ENCODE measurements at places on chromosomes 5 and 9.
A peak's percentile ranks its signal among the peaks of the same experiment; 100 is the strongest.

- DNase-seq: peak; percentile 38
Observed at GRCh38 chr5:1294835-1295649, at the start of gene TERT. TERT (minus strand) TSS chr5:1295068; CDS start chr5:1294989, 79 bp downstream.

GRCh38 chr5:35103637-35104299, 56.0 kb upstream of the AGXT2 start:
- DNase-seq: no peak

- DNase-seq: no peak
Observed at GRCh38 chr5:164244-164643, 27.1 kb upstream of the LRRC14B start.

DNA sequence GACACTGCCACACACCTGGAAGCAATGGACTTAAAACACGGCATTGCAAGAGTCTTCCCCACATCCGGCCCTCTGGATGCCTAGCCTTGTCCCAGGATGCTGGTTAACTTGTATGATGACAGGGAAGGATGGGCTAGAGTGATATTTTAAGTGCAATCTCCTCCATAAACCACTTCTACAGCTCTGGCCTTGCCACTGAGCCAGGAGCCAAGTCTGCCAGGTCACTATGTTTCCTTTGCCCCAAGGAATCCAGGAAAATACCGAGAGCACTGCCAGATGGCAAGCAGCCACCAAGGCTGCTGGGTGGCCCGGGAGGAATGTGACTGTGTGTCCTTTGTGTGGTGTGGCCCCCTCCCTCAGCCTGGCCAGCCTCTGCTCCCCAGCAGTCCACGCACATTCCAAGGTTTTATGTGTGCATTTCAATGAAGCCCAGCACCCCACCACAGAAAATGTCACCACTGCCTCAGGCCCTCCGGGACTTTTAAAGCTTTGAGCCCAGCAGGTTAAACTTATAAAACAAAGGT, 106.0 kb downstream of the FRMD3 start:
- DNase-seq: peak; percentile 31

DNA sequence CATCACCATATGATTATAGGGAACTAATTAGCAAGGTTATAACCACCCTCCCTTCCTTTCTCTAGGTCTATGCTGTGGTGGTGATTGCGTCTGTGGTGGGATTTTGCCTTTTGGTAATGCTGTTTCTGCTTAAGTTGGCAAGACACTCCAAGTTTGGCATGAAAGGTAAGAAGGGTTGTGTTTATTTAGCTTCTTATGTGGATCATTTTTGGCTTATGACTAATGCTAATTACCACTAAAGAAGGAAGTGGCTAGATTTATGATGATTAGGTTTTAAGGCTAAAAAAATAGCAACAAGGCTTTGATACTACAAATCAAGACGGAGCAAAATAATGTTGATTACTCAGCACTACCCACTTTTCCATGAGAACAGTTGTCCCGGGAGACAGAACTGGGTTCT, 82.4 kb downstream of the NTRK2 start:
- DNase-seq: no peak

DNA sequence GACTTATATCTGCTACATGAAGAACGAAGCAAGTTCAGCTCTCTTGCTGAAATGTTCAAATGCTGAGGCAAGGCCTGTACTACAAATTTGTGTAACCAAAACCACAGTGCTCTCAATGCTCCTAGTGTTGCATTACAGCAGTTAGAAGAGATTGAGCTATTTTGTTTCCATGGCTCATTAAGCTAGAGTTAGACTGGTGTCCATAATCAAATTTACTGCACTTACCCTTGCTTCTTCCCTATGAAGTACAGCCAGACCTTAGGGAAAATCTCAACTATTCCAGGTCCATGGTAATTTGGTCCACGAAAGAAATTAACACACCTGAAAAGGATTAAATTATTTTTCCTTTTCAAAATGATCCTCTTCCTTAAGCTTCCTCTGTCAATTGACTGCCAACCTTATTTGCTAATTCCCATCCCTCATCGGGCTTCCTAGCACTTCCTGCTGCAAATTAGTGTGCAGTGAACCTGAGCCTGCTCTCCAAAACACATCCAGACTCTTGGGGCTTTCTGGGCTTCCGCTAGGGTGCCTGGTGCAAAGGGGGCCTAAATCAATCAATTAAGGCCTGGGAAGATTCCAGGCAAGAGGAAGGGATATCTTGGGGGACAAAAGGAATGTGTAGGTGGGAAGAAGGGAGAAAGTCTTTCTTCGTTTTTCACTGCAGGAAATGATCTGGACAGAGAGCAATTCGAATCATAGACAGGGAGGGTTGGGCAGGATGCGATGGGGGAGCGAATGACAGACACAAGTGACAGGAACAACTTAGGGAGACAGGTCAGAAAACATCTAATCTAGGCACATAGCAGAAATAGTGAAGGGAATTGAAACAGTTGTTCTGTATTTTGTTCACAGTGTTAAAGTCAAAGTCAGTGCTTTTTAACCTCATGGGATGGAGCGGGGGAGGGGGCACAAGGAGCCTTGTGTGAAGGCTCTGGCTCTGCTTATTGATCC, 542.4 kb downstream of the RAB3C start:
- no peak for DNase-seq

- DNase-seq: peak; percentile 95
Observed at GRCh38 chr5:115169487-115170133, at the start of gene TRIM36. TRIM36 (minus strand) TSS chr5:115169908; CDS start chr5:115169634, 274 bp downstream.

GRCh38 chr5:173456181-173456580, 128.0 kb upstream of the STC2 start:
- no peak for DNase-seq

DNA sequence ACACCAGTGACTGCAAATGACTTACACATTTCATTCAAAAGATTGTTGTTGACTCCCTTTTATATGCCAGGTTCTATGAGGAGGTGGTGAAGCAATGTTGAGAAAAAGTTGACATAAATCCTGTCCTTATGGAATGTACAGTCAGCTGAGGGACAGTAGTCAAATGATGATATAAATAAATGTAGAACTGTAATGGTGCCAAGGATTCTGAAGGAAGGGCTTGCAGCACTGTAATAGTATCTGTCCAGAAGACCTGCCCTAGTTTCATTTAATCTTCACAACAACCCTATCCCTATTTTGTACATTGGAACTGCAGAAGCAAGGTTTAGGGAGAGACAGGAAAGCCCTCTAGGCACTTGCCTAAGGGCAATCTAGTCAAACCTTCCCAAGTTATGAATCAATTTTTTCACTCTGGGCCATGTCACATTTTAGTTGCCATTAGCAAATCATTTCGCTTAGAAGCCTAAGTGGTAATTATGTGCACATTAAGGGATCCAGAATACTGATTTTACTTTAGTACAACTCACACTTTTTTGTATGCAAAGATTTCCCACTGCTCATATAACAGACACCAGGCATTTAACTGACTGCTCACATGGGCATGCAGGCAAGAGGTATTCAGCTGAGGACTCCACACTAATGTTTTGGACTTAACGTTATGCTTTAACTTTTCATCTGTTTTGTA, 34.5 kb upstream of the LIFR start:
- DNase-seq: no peak

DNA sequence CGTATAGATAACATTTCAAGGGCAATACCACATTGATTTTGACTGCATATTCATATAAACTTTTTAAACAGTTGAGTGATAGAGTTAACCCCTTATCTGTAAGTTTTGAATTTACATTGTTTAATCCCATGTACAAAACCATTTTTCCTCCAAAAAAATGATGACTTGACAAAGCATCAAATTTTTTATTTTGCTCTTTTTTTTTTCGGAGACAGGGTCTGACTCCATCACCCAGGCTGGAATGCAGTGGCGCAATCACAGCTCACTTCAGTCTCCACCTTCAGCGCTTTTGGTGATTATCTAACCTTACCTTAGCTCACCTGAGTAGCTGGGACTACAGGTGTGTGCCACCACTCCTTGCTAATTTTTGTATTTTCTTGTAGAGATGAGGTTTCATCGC, 1670.1 kb upstream of the CDH9 start:
- DNase-seq: no peak

DNA sequence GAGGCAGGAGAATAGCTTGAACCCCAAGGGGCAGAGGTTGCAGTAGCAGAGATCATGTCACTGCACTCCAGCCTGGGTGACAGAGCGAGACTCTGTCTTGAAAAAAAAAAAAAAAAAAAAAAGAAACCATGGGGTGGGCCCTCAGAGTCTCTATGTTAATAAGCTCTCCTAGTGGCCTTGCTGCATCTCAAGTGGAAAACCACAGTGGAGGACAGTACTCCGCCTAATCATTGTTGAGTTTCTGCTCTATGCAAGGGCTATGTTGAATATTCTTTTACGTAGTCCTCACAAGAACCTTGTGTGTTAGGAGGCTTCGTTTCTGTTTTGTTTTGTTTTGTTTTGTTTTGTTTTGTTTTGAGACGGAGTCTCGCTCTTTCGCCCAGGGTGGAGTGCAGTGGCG, 48.9 kb downstream of the TJP2 start:
- DNase-seq: no peak

DNA sequence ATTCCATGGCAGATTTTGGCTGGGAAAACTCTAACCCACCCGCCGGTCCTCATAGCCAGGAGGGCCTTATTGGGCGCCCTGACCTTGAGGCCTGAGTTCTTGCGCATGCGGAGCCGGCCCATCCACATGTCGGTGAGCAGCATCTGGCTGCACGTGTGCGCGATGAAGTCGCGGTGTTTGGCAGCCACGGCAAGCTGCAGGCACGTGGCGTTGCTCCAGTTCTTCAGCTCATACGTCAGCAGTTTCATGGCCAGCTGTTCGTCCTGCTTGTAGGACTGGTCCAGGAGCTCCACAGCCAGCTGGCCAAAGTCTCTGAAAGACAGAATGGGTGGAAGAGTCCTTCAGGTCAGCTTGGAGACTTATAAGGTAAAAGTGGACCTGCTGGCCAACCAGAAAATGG, 204.3 kb upstream of the KLF9 start:
- DNase-seq: no peak

GRCh38 chr5:173830421-173830820, 57.7 kb upstream of the CPEB4 start:
- no peak for DNase-seq

DNA sequence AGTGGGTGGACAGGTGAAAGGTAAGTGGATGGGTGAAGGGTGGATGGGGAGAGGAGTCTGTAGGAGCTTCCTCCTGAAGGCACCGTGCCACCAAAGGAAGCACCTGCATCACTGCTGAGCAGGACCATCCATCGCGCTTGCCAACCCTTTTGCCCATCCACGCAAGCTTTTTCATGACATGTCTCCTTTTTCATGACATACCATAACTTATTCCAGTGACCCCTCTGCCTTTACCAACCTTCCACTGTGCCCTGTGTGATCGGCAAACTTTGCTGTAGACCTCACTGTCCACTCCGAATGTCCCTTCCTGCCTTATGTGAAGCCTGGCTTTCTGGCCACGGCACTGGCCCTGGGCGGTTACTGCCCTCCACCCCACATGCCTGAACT, 13.4 kb downstream of the FLT4 start:
- DNase-seq: no peak

DNA sequence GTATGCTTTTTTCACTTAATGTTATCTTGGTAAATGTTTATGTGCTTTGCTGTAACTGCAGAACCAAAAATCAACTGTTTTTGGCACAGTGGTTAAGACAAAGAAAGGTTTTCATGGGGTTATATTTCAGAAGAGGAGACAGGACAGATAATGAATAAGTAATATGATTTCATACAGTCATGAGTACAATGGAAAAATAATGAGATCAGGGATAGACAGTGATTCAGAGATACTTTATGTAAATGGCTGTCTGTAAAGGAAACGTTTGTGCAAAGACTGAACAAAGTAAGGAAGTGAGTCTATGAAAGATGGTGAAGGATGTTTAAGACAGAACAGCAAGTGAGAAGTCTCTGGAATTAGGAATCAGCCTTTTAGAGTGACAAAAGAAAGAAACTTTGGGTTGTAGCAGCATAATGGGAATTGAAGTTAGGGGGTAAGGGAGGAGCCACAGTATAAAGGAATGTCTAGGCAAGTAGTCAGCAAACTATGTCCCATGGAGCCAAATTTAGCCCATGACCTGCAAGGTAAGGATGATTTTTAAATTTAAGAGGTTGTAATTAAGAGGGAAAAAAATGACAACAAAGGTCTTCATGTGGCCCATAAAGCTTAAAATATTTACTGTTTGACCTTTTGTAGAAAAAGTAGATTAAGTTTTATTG, 55.0 kb downstream of the TNPO1 start:
- DNase-seq: no peak

DNA sequence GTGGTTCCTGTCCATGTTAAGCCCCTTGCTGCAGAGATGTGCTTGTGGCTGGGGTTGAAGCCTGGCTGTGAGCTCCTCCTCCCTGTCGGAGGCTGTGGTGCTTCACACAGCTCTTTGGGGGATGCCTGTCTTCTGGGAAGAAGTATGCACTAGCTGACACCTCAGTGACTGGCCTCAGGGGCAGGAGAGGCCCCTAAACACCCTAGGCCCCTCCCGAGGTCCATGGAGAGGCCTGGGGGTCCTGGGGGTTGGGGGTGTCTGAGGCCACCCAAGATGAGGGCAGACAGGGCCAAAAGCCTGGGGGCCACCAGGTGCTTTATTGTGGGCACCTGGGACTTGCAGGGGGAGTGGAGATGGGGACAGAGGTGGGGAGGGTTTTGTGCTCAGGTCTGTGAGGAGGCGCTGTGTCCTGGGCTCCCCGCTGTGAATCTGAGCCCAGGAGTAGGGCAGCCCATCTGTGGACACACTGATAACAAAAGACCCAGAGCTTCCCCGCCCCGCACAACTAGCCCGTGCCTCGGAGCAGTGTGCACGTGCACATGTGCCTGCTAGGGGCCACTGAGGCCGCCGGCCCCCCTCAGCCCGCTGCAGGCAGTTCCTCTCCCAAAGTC, 92.0 kb downstream of the PHF2 start:
- DNase-seq: no peak

GRCh38 chr9:122095010-122095767, 2.1 kb upstream of the TTLL11 start:
- peak; percentile 74 for DNase-seq

GRCh38 chr9:75378926-75379325, 290.6 kb downstream of the OSTF1 start:
- DNase-seq: no peak

GRCh38 chr9:89398621-89399020, 80.3 kb downstream of the SECISBP2 start:
- no peak for DNase-seq

DNA sequence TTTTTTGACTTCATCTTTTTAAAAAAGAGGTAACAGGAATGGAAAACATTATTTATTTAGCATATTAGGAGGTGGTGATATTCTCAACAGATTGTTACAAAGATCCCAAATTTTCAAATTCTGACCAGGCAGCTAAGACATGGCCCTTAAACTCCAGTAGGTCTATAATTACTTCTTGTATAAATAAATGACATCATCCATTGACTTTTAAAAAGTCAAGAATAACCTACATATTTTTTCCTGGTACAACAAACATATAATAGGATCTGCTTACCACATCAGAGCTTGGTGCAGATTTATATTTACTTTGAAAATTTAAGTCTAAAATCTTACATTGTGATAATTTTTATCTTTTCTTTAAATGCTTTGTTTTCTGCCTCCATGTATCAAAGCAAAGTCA, 92.2 kb upstream of the TRPM3 start:
- no peak for DNase-seq

All from head of caudate nucleus (tissue), 42 donors.